CD8-positive, alpha-beta memory T cell (primary cell): ENCODE measurements at places on chromosomes 4 and X.

- H3K27me3 ChIP-seq, result no peaks in the 10 kb centered on the region
- H3K4me3 ChIP-seq, result no peak overlapping the region
- no peaks in the 10 kb centered on the region for H3K36me3 ChIP-seq
- H3K27ac ChIP-seq, result no peak overlapping the region
These were observed 68.4 kb downstream of the GPAT3 start for GRCh38 chr4:83604321-83604720.

DNA sequence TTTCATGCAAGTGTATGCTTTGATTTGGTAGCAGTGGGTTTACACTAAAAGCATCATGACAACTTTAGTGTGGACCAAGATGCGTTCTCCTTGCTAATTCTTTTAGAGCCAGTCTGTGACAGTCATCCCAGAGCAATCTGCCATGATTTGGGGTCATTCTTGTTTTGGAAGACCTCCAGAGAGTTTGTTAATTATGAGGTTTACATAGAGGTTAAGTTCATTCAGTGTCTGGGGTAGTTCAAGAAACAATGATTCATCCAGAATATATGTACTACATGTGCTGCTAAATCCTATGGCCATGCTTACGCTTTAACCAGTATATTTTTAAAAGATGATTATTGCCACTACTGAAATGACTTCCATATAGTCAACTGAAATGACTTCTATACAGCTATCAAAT, 328.5 kb upstream of the AGA start:
- H3K27ac ChIP-seq, result no peak overlapping the region
- no peak overlapping the region for H3K4me3 ChIP-seq
- H3K27me3 ChIP-seq, result no peaks in the 10 kb centered on the region
- H3K4me1 ChIP-seq, result no peaks in the 10 kb centered on the region

DNA sequence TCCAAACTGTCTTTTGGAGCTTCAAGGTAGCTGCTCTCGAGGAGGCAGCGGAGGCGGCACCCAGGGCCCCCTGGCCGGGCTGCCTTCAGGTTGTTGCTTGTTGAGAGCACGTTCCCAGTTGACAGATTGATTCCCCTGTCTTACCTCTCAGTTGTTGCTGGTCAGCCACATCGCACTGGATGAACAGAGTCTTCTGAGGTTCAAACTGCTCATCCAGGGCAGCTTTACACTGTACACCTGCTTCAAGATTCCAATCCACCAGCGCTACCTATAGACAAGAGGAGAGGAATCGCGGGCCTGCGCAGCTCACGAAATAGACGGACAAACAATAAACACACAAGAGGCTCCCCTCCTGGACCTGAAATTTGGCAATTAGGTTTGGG, 497 bp downstream of the HPGD start:
- no peak overlapping the region for H3K27ac ChIP-seq
- H3K36me3 ChIP-seq, result no peaks in the 10 kb centered on the region
- no peak for DNase-seq
- H3K4me1 ChIP-seq, result no peaks in the 10 kb centered on the region
- peak overlapping the region; percentile 59 for H3K4me3 ChIP-seq
- H3K27me3 ChIP-seq, result no peaks in the 10 kb centered on the region

DNA sequence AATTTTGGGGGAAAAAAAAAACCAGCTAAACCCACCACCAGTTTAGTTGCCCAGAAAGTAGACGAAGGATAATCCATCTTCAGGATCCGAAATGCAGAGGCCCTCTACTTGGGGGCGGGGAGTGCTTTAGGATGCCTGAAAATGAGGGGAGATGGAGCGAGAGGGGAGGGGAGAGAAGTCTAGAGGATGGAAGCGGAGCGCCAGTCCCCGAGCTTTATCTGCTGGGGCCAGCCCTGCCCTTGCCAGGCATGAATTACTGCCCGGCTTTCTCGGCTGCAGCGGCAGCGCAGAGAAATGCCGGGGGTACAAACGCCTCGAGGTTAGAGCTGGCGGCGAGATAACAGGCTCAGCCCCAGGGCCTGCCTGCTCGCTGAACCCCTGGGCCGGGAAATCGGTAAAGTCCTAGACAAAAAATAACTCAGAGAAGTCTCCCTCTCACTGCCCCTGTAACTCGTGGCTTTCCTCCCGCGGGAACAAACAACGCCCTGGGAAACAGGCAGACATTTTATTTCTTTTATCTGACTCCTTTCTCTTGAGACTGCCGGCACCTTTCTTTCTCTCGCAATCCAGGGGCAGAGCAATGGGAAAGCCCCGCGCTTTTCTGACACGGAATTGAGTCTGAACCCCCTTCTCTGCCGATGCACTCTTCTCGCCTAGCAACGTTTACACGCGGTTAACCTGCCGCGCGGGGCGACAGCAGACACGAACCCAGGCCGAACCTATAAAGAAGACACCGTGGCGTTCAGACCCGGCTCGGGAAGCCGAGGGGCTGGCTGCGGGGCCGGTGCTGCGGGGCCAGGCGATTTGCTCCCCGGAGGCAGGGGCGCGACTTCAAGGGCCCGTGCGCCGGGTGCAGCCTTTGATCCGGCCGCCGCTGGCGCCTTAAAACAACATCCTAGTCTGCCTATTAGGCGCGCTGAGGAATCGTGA, 3.1 kb upstream of the MSX1 start:
- no peak overlapping the region for H3K4me3 ChIP-seq
- H3K27me3 ChIP-seq, result peaks cover 65% of the 10 kb centered on the region
- peaks cover 16% of the 10 kb centered on the region for H3K4me1 ChIP-seq
- no peaks in the 10 kb centered on the region for H3K36me3 ChIP-seq
- no peak overlapping the region for H3K27ac ChIP-seq
- no peak for DNase-seq

DNA sequence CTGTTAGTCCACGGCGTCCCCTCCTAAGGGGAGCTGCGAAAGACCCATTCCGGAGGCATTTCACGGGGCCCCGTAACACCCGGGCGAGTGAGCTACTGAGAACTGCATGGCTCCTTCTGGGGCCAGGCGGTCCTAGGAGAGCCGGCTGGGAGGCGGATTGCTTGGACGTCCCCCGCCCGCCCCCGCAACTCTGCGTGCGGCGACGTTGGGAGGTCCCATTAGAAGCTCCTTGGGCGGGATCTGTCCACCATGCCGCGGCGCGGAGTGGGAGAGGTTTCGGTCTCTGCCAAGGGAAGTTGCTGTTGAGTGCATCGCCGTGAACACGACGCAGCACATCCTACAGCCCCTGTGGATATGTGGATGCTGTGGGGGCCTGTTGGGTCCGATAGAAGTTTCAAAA, 85.4 kb upstream of the IGFBP7 start:
- DNase-seq, result no peak
- no peaks in the 10 kb centered on the region for H3K27me3 ChIP-seq
- no peak overlapping the region for H3K27ac ChIP-seq
- no peak overlapping the region for H3K4me3 ChIP-seq
- no peaks in the 10 kb centered on the region for H3K36me3 ChIP-seq

- no peak overlapping the region for H3K4me3 ChIP-seq
- no peaks in the 10 kb centered on the region for H3K4me1 ChIP-seq
- H3K36me3 ChIP-seq, result no peaks in the 10 kb centered on the region
- H3K27me3 ChIP-seq, result no peaks in the 10 kb centered on the region
- no peak overlapping the region for H3K27ac ChIP-seq
- no peak for DNase-seq
These were observed 62.3 kb upstream of the TLL1 start for GRCh38 chr4:165810726-165811125.

DNA sequence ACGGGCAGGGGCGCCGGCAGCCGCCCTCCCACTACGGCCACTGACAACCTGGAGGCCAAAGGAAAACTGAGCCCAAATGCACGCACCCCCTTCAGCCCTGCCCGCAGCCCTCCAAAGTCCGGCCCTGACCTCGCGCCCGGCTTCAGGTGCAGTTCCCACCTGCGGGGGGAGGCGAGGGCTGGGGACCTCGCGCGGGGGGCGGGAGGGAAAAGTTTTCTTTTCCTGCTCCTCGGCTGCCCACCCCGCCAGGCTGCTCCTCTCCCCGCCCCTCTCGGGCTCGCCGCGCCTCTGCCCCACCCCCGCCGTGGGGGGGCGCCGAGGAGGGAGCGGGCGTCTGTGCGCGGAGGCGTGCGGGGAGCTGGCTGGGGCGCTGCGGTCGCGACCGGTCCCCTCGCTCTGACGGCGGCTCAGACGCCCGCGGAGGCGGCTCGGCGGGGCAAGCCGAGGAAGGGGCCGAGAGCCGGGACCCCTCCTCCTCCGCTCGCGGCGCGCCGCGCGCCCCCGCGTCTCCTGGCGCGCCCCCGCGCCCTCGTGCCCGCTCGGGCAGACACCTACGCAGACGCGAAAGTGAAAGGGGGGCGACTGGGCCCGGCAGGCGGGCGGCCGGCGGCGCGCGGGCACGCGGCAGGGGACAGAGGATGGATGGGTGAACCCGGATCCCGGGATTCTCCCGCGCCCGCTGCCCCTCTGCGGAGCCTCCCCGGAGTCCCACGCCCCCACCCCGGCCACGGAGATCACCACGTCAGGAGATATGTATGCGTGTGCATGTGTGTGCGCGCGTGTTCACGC, 3.1 kb upstream of the NR3C2 start:
- peak overlapping the region; percentile 88 for H3K4me3 ChIP-seq
- no peaks in the 10 kb centered on the region for H3K36me3 ChIP-seq
- peak overlapping the region; percentile 71 for H3K27ac ChIP-seq
- H3K27me3 ChIP-seq, result no peaks in the 10 kb centered on the region
- peak; percentile 85 for DNase-seq

- no peak overlapping the region for H3K27ac ChIP-seq
- H3K36me3 ChIP-seq, result no peaks in the 10 kb centered on the region
- no peak overlapping the region for H3K4me3 ChIP-seq
- no peak for DNase-seq
- H3K4me1 ChIP-seq, result no peaks in the 10 kb centered on the region
These were observed 35.2 kb upstream of the ARMCX4 start for GRCh38 chrX:101450085-101450484.

DNA sequence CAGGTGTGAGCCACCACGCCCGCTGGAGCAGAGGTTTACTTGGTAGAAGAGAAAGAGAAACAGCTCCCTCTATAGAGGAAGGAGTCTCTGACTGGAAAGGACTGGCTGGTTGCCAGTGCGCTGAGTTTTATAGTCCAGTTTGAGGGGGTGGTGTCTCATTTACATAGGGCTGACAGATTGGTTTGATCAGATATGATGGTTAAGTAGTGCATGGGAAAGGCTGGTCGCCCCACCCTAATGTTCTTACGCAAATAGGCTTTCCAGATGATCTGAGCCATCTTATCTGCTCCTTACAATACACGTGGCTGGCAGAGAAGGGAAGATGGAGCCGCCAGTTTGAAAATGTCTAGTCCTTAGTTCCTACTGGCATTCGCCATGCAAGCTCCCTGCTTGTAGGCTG, 439.5 kb downstream of the NAF1 start:
- H3K4me3 ChIP-seq, result no peak overlapping the region
- H3K36me3 ChIP-seq, result no peaks in the 10 kb centered on the region
- H3K27me3 ChIP-seq, result no peaks in the 10 kb centered on the region
- no peak overlapping the region for H3K27ac ChIP-seq

GRCh38 chr4:118957722-118958445, 69.2 kb downstream of the SYNPO2 start:
- H3K27ac ChIP-seq, result no peak overlapping the region
- H3K4me1 ChIP-seq, result no peaks in the 10 kb centered on the region
- no peak overlapping the region for H3K4me3 ChIP-seq
- H3K27me3 ChIP-seq, result no peaks in the 10 kb centered on the region

- no peaks in the 10 kb centered on the region for H3K36me3 ChIP-seq
- H3K4me1 ChIP-seq, result peaks cover 80% of the 10 kb centered on the region
- peak overlapping the region; percentile 87 for H3K27ac ChIP-seq
- DNase-seq, result no peak
These were observed 18.0 kb upstream of the TMSB4X start for GRCh38 chrX:12956704-12957534.

DNA sequence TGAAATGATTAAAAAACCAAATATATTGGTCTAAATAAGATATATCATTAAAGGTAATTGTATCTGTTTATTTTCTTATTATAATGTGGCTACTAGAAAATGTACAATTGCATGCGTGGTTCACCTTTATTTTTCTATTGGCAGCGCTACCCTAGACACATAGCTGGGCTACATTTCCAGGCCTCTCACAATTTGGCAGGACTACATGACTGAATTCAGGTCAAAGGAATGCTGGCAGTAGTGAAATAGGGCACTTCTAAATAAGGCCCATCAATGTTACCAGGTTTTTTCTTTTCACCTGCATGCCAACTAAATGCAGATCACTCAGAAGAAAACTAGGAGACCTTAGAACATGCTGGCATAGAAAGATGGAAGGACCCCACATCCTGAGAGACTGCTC, 1072.9 kb upstream of the SLIT2 start:
- no peaks in the 10 kb centered on the region for H3K36me3 ChIP-seq
- H3K4me3 ChIP-seq, result no peak overlapping the region
- DNase-seq, result no peak
- no peaks in the 10 kb centered on the region for H3K4me1 ChIP-seq
- no peak overlapping the region for H3K27ac ChIP-seq
